ENCODE measurements at places on chromosomes 6 and 20. TPM values are rescaled to one million over a fixed set of nuclear protein-coding genes. Genes with fewer than 3 reads are reported as not detected.
A peak's percentile ranks its signal among the peaks of the same experiment; 100 is the strongest.

GRCh38 chr6:113560376-113560775 is 296.8 kb upstream of the MARCKS start:
- DNase-seq: no peak

The PPIL6 gene
- total RNA-seq: 1.4 TPM

DNA sequence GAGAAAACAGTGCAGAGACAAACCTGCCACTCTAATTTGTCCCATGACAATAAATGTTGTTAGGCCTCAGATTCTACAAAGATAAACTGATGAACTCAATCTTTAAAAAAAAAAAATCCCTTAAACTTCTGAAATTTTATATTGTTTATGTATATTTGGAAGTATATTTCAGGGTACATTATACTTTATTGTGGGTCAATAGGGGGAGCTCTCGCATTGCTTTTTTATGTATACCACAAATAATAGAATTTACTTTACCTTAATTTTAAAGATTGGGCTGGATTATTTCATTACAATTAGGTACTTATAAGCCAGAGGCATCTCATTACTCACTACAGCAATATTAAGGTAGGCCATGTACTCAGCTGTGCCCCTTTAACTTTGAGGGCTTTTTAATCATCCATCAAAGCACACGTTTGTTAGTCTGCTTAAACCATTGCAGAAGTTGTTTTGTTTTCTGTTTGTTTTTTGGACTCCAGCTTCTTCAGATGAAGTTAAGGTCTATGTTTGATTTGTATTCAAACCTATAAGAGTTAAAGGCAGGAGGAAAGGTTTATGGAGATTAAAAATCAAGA is 56.3 kb upstream of the EYA4 start:
- DNase-seq: peak; percentile 13

- DNase-seq: peak; percentile 69
Observed at GRCh38 chr6:145756170-145756662, 20.9 kb upstream of the EPM2A start.

The HCRTR2 gene
- total RNA-seq: 1.4 TPM

- no peak for DNase-seq
Observed at GRCh38 chr6:33945931-33946330, 142.1 kb upstream of the MLN start.

GRCh38 chr6:21101694-21102093 is 491.9 kb upstream of the SOX4 start:
- DNase-seq: no peak

The DEFB121 gene
- not detected for total RNA-seq

- DNase-seq: peak; percentile 88
Observed at GRCh38 chr6:107819964-107820337, 4.2 kb downstream of the SCML4 start.

DNA sequence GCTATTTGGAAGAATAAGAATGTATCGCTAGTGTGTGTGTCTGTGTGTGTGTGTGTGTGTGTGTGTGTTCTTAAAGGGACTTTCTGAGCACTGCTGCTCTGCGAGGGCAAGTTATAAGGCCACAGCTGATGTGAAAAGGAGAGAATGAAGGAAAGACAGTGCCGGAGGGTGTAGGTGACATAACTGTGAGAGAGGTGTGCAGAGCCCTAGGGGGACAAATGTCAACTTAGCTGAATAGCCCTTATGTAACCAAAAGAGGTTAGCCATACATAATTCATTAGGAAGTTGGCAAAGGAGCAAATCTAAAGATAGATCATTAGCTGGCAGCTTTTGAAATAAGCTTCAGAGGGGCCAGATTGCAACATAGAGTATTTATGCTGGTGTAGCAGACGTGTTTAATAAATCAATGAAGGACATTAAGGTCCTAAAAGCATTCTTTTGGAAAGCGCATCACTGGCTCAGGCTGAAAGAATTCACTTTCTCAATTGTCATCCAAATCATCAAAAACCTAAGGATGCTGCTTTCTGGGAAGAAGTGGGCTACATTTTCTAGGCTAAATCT is 81.0 kb downstream of the NDUFAF5 start:
- DNase-seq: peak; percentile 72

The HCK gene
- total RNA-seq: 6.0 TPM

GRCh38 chr20:45049438-45049837 is 51.5 kb downstream of the KCNS1 start:
- no peak for DNase-seq

DNA sequence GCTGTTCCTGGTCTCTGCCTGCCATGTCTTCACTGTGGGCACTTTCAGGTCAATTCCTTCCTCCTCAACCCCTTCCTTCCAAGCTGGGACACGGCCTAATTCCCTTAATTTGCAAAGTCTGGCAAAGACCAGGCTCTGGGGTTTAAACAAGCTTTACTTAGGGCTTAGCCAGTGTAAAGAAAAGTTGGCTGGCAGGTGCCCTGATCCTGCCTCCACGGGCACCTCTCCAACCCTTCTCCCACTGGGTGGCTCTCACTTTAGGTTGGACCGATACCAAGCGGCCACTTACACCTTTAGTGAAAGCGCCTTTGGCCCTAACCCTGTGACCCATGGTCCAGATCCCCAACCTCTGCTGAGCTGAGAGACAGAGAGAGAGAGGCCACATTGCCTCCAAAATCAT is 13.7 kb upstream of the MLN start:
- no peak for DNase-seq

DNA sequence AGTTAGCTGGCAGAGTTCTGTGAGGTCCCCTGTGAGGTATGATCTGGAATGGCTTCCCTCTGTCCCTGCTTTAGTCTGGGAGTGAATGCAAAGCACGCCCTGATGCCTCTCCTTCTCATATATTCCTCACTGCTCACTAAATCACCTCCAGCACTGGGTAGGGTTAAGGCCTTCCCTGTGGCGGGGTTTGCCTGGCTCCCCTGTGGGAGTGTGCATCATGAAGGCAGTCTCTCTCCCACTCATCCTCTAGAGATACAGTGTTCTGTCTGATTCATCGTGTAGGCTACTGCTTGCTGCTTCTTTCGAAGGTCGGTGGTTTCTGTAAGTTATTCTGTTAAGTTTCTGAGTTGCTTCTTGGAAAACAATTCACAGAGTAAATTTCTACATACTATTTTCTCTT is 420.0 kb upstream of the EYS start:
- DNase-seq: no peak

The SLC24A3 gene
- 12.0 TPM for total RNA-seq

DNA sequence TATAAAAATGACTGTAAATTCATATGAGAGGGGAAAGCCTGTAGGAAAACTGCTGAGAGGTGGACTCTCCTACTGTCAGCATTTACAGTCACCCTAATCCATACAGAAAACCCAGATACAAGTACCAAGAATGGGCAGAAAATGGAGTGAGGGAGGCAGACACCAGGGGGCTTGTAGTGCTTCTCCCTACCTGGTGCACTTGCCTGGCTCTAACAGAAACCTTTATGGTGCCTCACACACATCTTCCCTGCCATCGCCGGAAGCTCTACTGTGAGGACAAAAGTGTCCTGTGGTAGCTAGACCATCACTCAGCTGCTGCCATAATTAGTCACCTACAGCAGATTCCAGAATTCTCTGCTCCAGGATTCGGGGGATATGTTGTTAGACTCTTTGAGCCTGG is 441.3 kb downstream of the TFAP2B start:
- no peak for DNase-seq

Measured in umbilical cord (tissue), 2 donors.